ENCODE measurements at places on chromosomes 6 and 20.

DNA sequence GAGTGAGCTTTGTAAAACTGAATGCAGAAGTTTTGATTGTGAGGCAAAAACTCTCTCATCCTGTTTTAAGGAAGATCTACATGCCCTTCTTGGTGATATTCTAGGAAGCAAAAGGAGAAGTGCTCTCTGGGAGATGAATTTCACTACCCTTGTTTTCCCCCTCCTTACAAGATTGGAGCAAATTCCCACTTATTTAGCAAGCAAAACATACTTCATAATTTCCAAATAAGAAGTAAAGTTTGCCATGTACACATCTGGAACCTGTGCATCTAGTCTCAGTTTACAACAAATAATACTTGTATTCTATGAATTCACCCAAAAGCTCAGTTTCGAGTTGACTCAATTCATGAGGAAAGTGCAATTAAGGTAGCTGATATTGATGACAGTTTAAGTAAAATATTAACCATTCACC, 27.6 kb upstream of the IFNGR1 start:
- DNase-seq = no peak

- DNase-seq = no peak
Measured at GRCh38 chr6:161836643-161837448, 563.0 kb upstream of the AGPAT4 start.

- DNase-seq = peak; percentile 40
Measured at GRCh38 chr20:271069-271468, 13.5 kb downstream of the DEFB132 start.

DNA sequence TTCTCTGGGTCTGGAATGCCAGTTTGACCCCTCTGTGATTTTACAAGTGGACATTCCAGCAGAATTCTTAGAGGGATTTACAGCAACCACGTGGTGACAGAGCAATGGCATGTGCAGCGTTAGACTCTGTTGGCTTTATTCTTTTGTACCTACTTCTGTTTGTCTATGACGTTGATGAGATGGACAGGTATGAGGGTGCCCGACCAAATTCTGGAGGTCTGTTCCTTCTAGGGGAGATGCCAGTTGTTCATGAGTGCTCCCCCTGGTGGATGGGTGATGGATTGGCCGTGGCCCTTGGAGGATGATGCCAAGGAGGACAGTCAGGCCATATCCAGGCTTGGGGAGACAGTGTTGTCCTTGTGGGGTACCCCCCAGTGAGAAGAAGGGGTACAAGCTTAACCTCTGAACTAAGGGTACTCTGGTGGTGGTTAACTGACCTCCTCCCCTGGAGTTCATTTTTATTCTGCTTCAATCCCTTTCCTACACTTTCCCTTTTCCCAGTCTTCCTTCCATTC, 198.6 kb downstream of the DTNBP1 start:
- DNase-seq = no peak

DNA sequence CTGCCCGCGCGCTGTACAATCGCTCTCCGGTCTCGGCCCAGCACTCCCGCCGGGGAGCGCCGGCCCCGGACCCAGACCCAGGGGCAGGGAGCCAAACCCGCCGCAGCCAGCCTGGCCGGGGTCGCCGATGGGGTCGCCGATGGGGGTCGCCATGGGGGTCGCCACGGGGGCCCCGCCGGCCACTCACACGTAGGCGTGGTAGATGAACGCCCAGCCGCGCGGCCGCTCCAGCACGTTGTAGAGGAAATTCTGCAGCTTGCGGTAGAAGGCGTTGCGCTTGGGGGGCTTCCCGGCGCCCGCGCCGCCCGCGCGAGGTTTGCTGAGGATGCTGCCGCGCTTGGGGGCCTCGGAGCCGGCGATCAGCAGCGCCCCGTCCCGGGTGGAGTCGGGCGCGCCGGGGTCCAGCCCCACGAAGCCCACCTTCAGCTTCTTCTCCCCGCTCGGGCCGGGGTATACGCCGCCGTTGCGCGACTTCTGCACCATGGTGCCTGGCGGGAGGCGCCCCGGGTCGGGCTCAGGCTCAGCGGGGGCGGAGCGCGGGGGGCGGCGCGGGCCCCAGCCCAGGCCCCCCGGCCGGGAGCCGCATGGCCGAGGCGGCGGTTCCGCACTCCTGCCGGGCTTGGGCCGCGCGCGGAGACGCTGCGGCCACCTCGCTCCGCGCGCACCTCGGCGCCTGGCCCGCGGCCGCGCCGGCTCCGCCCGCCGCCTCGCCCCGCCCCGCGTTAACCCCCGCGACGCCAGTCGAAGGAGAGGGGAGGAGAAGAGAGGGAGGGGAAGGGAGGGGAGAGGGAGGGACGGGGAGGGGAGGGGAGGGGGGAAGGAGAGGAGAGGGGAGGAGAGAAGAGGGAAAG, at the start of gene KCNQ2:
Gene KCNQ2, minus strand, starts transcription at position 675 of the 851 bp plus-strand sequence. Its CDS starts 192 bp downstream, at position 483.
- DNase-seq = no peak

GRCh38 chr6:4459996-4460395, 316.2 kb upstream of the CDYL start:
- DNase-seq = no peak

GRCh38 chr6:100658486-100658885, 193.8 kb upstream of the SIM1 start:
- DNase-seq = no peak

DNA sequence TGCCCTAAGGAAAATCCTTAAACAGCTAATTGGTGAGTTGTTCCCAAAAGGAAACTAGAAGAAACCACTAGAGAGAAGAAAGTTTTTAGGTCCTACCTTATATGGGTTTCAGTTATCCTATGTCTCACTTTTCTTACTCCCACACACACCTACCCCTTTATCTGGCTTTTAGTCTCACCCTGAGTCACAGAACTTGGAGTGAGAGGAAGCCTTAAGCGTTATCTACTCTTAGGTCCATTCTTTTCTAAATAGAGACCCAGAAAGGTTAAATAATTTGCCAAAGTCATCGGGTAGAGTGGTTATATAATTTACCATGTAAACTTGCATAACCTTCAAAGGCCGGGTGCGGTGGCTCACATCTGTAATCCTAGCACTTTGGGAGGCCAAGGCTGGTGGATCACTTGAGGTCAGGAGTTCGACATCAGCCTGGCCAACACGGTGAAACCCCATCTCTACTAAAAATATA, 4.3 kb upstream of the RPP21 start:
- no peak for DNase-seq

GRCh38 chr20:64153861-64154589, 10.2 kb upstream of the MYT1 start:
- DNase-seq = no peak

- DNase-seq = no peak
Measured at GRCh38 chr6:20192625-20193024, 19.6 kb downstream of the MBOAT1 start.

- DNase-seq = no peak
Measured at GRCh38 chr20:9389346-9389745, 125.0 kb upstream of the LAMP5 start.

GRCh38 chr20:63337786-63338420, 23.2 kb downstream of the CHRNA4 start:
- DNase-seq = no peak

All from type B pancreatic cell (in vitro differentiated cells).